ENCODE measurements at places on chromosomes 11 and 22.

DNA sequence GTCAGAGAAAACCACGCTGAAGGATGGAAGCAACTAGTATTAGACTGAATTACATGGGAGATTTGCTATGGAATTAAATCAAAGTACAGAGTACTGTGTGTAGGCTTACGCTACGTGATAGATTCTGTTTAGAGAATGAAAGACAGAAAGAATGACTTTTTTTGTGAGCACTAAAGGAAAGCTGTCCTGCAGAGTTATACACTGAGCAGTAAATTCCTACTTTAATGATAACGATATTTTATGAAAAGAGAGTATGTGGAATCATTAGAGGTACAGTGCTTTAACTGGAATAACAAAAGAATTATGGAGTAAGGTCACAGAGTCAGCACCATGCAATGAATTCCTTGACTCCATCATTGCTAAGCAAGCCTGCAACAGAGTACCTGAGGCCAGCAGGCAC, 295.3 kb upstream of the SYN3 start:
- DNase-seq = no peak

DNA sequence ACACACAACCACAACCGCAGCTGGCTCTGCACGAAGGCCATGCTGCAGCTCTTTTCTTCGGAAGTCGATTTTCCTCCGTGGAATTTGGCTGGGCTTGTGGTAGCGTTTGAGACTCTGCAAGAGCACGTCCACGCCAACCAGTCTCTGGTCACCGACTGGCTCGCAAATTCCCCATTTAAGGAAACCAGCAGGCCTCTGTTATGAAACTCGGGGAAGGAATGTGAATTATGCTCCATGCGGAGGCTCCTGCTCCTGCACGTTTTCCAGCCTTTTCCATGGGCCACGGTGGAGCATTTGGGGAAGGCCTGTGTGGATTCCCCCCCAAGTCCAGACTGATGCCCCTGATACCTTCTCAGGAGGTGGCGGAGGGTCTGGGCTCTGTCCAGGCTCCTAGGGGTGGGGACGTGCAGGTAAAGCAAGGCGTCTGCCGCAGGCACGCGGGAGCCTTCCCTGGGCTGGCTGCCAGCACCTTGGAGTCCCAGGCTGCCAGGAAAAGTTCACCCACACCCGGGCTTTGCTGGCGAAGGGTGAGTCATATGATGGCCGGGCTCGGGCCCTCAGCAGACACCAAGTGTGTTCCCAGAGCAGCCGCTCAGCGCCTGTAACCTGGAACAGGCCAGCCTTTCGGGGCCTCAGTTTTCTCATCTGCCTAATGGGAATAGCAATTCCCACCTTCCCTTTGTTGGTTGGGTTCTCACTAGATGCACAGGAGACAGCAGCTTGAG, 41.9 kb downstream of the LRP5 start:
- no peak for DNase-seq

GRCh38 chr11:14361951-14362350, 3.0 kb upstream of the RRAS2 start:
- no peak for DNase-seq

- no peak for DNase-seq
Measured at GRCh38 chr11:87038235-87038977, 672 bp downstream of the TMEM135 start.
